ENCODE measurements at places on chromosomes 13 and 19.

- no peak for DNase-seq
These were observed 253.2 kb downstream of the SUCLA2 start for GRCh38 chr13:47747901-47748300.

- DNase-seq = no peak
These were observed 23.4 kb upstream of the SLITRK1 start for GRCh38 chr13:83905641-83906040.

DNA sequence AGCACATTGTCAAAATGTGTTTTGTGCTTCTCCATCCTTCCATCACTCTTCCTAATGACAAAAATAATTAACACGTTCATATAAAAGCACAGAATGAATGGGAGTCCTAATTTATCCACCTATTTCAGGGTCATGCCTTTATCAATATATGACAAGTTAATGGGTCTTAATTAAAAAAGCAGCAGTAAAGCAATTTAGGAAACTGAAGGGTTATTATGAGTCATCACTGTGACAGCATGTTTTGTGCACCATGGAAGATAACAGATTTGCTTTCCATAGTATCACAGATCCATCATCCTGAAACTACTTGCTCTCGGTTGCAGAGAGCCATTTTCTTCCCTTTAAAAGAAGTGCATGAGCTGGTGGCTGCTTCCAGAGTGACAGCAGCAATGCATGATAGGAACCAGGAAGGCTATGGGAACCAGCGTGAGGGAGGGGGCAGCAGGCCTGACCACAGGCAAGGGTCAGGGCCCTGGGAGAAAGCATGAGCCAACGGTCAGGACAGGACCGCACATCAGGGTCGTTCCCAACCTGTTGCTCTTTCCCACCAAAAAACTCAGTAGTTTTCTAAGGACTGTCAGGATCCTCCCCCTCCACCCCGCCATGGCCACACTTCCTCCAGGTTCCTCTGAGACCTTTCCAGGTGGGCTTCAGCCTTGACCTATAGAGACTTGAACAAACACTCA, 784.1 kb downstream of the UQCRFS1 start:
- no peak for DNase-seq

- DNase-seq = no peak
These were observed 10.3 kb downstream of the DNAJB1 start for GRCh38 chr19:14507704-14508542.

DNA sequence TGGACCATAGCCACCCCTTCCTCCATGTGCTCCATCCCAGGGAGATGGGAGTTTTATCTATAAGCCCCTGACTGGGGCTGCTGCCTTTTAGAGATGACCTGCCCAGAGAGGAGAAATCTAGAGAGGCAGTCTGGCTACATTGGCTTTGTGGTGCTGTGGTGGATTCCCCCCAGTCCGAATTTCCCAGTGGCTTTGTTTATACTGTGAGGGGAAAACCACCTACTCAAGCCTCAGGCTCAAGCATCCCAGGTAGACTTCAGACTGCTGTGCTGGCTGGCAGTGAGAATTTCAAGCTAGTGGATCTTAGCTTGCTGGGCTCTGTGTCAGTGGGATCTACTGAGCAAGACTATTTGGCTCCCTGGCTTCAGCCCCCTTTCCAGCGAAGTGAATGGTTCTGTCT, 1195.7 kb upstream of the PCDH20 start:
- no peak for DNase-seq

DNA sequence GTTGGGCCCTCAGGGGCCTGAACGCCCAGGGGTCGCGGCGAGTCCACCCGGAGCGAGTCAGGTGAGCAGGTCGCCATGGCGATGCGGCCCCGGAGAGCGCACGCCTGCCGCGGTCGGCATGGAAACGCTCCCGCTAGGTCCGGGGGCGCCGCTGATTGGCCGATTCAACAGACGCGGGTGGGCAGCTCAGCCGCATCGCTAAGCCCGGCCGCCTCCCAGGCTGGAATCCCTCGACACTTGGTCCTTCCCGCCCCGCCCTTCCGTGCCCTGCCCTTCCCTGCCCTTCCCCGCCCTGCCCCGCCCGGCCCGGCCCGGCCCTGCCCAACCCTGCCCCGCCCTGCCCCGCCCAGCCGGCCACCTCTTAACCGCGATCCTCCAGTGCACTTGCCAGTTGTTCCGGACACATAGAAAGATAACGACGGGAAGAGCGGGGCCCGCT, at the start of gene CCNA1:
TSS of gene CCNA1 (plus strand) at position 390 of the 439 bp plus-strand sequence. CDS start 562 bp downstream, outside the sequence.
- DNase-seq = no peak

GRCh38 chr19:925087-925525, 729 bp upstream of the ARID3A start:
- no peak for DNase-seq

GRCh38 chr19:2283835-2284507, 2.0 kb upstream of the PEAK3 start:
- no peak for DNase-seq

GRCh38 chr19:13366529-13367143, 139.6 kb downstream of the CACNA1A start:
- DNase-seq = no peak

DNA sequence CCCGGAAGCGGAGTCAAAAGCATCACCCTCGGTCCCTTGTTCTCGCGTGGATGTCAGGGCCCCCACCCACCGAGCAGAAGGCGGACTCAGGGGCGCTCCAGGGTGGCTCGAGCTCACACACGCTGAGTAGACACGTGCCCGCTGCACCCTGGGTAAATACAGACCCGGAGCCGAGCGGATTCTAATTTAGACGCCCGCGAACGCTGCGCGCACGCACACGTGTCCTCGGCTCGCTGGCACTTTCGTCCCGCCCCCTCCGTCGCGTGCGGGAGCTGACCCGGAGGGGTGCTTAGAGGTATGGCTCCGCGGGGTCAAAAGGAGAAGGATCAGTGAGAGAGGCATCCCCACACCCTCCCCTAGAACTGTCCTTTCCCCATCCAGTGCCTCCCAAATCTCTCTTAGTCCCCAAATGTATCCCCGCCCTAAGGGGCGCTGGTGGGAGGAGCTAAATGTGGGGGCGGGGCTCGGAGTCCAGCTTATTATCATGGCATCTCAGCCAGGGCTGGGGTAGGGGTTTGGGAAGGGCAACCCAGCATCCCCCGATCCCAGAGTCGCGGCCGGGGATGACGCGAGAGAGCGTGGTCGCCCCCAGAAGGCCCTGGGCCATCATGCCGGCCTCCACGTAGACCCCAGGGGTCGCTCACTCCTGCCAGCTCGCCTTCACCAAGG, 451 bp upstream of the ICAM5 start:
- peak; percentile 64 for DNase-seq

DNA sequence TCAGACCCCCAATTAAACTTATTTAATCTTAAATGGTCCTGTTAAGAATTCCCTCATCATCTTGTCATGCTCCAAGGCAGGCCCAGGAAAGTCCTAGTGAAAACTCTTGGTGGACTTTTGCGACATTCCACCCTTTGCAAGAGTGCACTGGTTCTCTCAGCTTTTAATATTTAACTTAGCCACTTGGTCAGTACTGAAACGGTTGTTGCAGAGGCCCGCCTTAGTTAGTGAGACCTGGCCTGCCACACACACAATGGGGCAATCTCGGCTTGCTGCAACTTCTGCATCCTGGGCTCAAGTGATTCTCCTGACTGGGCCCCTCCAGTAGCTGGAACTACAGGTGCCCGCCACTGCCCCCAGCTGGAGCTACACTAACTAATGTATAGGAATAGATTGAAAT, 1366.0 kb downstream of the UQCRFS1 start:
- DNase-seq = no peak

- no peak for DNase-seq
These were observed 20.7 kb upstream of the OLFM4 start for GRCh38 chr13:53007872-53008271.

GRCh38 chr13:75220238-75220542, 261.8 kb downstream of the TBC1D4 start:
- DNase-seq = no peak

- no peak for DNase-seq
These were observed 107.7 kb upstream of the HTR2A start for GRCh38 chr13:47004540-47004939.

GRCh38 chr19:49515767-49516166, 3.3 kb downstream of the FCGRT start:
- DNase-seq = no peak

DNA sequence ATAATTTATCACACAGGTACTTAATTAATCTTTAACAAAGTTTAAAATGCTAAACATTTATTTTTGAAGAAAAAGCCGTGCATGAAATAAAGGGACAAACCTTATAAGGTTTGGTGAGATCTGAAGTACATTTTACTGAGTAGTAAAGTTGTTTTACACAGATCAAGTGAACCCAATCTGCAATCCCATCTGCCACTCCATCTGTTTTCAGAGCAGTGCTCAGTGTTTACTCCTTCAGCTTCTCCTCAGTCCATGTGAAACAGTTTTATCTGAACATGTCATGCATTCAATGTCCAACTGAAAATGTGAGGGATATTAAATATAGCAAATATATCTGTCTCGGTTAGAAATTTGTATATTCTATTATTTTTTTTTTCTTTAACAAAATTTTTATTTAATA, 166.8 kb downstream of the MAB21L1 start:
- DNase-seq = no peak

DNA sequence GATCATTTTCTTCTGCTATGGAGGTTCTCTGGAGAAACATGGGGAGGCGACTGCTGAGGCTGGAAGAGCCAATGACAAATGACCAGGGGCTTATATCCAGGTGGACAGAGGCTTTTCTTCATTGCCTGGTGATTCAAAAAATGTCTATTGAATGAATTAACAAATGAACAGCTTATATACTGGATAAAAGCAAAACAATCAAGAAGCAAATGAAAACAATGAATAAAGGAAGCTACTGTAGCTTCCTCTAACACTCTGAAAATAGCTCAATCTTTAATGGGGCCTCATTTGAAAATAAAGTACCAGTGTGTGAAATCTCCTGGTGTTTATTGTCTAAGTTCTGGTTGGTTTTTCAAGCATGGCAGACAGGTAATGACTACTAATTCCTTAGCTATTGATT, 167.5 kb upstream of the TMTC4 start:
- DNase-seq = no peak

DNA sequence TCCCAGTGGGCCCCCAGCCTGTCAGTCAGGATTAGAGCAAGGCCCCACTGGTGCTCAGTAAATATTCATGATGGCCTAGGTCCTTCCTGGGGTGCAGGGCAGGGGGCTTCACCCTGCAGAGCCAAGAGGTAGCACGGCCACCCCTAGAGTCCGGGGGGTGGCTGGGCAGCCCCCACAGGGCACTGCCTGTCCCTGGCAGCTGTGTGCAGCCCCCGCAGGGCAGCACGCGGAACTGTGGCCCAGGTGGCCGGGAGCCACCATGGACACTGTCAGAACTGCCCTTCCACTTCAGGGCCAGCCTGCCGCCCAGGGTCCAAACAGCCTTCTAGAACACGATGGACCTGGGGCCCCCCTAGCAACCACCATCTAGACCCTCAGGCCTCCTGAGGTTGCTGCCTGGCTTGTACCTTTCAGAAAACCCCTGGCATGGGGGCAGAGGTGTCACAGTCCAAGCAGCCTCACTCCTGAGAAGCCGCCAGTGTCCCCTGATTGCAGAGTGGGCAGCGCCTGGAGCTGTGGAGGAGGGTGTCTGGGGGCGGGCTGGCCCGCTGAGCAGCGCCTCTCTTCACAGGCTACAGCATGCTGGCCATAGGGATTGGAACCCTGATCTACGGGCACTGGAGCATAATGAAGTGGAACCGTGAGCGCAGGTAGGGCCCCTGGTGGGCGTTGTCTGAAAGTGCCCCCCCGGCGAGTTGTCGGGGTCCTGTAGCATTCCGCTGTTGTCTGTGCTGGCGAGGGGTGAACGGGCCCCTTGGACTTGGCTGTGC, 2.9 kb upstream of the YJEFN3 start:
- DNase-seq = no peak

DNA sequence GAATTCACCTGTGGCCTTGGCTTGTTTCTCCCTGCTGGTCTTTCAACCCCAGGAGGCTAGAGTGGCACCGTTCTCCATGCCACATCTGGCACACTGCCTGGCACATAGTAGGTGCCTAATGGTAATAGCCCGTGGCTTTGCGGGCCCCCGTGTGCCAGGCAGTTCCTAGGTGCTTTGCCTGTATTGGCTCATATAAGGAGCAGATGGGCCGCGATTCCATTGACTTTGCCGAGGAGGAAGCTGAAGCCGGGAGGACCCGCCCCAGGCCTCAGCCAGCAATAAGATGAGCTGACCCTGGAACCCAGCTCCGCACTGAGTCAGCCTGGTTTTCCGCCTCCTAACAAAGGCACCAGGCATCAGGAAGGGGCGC, 807 bp downstream of the PGLYRP1 start:
- DNase-seq = no peak

DNA sequence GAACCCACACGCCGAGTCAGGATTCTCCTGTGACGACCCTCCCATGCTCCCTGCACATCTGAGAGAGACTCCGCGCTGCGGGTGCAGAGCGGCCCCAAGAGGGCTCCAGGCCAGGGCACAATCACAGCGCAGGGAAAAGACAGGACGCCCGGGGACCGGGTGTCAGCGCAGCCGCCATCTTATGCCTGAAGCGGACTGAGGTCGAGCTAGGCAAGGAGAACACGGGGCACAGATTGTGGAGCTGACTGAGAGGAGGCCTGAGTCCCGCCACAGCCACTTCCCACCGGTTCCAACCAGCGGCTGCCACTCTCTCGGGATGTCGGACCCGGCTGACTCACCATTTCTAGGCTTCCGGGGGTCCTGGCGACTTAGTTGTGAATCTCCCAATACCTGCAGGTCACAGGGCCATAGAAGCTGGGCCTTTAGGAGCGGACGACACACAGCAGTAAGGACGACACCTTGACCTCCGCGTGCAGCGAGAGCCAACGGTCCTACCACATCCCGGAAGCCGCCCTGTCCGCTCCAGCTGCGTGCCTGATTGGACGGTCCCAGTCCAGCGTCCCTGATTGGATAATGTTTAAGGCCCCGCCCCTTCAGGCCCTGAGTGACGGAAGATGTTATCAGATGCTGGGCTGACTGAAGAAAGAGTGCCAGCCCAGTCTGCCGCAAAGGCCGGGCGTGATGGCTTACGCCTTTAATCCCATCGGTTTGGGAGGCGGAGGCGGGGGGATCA, at the start of gene ZNF728:
TSS of gene ZNF728 (minus strand) at position 487 of the 733 bp plus-strand sequence. CDS start at position 341, 146 bp downstream.
- no peak for DNase-seq

DNA sequence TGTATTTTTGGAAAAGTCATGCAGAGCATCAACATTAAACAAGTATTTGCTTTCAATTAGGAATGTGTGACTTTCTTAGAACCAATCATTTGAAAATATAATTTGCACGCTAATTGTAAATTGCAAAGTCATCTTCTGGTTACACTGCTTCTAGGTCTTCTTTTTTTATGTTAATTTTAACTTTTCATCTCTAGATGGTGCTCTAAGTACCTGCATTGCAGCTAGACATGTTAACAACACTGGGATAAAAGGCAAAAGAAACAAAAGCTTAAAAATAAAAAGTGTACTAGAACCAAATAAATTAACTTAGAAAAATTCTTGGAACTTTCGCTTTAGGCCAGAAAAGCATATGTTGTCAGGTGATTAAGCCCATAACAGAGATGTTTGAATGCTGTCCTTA, 2758.2 kb downstream of the PCDH9 start:
- no peak for DNase-seq
